AG10803 (cell line): ENCODE measurements at places on chromosomes 6 and 20.

DNA sequence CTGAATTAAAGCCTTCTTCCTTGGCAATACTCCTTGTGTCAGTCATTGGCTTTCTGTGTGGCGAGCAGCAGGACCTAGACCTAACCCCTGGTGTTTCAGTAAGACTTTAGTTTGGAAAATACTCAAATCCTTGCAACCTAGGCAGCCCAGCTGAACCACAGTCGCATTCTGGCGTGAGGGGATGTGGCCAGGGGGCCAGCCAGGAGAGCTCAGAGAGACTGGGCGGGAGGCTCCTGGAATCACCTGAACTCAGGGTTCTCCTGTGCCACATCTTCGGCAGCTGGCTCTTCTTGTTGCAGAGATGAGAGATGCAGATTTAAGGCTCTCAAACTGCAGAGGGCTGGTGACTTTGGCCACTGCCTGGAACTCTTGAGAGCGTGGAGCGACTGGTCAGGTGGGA is 102.7 kb downstream of the SYNDIG1 start:
- DNase-seq: no peak

DNA sequence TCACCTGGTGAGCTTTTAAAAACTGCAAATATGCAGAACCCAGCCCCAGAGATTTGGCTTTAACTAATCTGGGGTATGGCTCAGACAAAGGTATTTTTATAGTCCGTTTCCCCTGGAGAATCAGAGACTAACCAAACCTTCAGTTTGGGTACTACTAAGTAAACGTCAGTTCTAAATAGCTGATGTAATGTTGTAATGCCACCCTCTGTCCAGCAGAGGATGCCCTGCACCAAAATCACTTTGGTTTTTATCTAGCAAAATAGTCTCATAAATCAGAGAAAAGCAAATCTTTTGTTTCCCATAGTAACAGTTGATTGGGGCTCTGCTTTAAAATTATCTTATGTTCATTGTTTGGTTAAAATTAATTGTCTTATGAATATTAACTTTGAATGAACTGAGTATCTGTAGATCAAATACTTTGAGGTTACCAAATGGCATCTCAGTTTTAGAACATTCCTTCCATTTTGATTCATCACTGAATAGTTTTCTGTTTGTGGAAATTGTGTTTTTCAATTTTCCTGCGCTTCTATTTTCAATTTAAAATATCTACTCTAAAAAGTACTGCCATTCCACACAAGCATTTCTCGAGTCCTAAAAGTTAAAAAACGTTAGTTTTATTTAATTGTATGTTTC is 278.3 kb upstream of the PLCB4 start:
- DNase-seq: peak; percentile 53

DNA sequence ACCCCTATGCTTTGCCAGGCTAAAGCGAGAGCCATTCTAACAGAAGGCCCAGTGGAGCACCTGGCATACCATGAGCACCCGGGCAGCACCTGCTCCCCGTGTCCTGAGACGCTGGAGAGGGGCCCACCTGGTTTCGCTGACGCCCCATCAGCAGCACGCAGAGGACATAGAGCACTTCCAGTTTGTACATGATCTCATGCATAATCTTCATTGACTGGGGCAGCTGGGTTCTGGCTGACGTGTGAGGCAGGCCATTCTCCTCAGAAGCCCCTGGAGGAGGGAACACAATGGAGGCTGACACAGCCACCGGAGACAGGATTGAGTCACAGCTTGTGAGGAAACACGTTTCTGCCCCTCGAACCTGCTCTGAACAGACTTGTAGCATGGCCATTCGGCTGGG is 65.4 kb downstream of the MYH7B start:
- DNase-seq: no peak

DNA sequence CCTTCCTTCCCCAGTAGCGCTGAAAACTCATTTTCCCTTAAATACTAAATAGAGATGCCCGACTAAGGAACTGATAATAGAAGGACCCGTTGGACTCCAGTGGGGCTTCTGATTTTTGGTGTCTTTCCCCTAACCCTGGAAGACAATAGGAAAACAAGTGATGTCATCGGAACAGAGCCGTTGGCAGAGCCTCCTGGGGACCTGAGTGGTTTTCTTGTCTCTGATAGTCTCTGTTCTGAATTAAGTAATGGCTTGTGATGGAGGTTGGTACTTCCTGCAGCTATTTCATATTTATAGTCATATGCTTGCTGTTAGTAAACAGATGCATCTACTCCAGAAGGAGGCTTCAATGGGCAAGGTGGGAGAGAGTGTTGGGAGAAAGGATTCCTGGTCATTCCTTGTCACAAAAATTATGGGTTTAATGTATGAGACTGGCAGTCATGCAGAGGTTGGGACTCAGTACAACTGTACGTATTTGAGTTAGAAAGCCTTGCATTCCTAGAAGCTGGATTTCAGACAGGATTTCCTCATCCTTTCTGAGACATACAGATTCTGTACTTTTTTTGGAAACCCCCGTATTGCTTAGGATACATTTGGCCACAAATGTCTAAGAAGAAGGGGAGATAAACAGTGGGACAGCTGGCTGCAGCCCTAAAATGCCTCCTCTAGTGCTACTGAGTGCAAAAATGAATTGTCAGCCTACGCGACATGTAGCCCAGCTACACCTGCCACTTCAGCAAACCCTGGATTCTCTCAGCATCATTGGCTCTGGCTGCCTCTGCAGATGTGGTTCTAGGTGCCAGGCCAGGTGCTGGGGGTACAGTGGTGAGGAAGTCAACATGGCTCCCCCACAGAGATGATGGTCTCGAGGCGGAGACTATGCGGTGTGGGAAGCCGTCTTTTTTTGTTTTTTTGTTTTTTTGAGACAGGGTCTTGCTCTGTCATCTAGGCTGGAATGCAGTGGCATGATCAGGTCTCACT is 38.1 kb downstream of the CDS2 start:
- no peak for DNase-seq

DNA sequence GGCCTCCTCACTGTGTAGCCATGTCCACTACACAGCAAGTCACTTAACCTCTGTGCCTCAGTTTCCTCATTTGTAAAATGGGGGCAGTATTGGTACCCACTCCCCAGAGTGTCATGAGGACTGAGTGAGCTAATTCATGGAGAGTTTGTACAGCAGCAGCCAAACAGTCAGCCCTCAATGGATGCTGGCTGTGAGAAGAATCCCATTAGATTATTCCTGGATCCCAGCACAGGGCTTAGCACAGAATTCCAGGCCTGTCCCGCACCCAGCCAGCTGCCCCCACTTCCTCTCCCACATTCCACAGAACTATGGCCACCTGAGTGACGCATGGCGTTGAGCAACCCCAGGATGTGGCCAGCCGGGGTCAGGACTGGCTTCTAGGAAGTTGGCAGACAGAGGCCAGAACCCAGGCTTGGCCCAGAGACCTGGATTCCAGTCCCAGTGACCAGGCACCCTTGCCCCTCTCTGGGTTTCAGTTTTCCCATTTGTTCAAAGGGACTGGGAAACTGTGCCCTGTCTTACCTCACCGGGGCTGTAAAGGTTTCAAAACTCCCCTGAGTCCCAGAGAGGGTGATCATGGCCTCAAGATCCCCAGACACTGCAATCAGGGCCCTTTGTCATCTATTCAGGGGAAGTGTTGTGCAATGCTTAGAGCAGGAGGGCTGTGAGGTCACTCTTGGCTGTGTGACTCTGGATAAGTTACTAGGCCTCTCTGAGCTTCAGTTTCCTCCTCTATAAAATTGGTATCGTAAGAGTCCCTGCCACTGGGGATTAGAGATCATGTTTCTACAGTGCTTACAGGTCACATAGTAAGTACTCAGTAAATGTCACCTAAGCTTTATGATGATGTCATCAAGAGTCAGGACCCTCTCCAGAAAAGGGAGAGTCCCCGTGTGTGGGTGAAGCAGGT is 3.0 kb upstream of the TGM2 start:
- DNase-seq: peak; percentile 98

DNA sequence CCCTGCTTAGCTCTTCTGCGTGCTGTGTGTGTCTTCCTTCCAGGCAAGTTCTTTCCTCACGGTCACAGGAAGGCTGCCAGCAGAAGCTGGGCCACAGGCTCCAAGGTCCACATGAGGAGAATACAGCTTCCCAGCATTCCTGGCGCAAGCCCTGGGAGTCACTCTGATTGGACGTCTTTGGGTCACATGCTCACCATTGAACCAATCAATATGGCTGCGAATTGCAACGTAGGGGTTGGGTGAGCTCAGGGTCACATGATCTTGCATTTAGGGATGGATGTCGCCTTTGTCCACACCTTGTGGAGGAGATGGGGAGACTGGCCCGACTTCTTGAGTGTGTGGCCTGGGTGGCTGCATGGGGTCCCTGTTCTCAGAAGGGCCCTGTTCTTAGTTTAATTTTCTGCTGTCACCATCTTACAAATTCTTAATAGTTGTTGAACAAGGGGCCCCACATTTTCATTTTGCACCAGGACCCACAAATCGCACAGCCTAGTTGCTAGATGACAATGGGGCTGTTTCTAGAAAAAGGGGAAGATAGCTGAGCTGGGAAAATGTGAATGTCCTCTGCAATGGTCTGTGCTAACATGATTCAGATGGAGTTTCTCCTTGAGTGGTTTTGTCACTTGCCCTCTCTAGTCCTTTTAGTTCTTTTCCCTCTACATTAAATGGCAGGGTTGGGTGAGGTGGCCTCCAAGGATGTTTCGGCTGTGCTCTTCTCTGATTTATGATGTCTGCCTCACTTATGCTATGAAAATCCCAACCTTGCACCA is 149.6 kb downstream of the CDH26 start:
- DNase-seq: no peak

DNA sequence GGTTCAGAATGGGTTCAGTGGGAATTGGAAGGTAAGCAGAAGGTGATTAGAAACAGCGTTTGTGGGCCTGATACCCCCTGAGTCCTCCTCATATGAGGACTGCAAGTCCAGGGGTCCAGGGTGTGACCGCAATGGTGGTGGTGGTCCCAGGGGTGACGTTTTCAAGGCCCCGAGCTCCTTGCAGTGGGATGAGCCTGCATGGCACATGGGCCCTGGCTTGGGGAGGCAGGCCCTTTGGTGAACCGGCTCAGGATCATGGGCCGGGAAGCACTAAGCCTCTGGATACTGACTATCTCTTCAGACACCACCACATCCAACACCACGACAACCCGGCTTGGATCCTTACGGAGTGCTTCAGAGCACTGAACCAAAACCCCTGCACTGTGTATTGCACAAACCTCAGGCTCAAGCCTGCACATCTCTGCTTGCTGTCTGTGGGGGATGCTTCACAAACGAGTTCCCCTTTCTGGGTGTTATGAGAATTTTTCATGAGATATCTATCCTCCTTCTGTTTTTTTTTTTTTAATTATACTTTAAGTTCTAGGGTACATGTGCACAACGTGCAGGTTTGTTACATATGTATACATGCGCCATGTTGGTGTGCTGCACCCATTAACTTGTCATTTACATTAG is 67.9 kb downstream of the STK35 start:
- no peak for DNase-seq

GRCh38 chr6:136728033-136728939 is 64.0 kb downstream of the MAP3K5 start:
- no peak for DNase-seq

- peak; percentile 75 for DNase-seq
Measured at GRCh38 chr20:52972190-52972937, at the start of gene TSHZ2. Gene TSHZ2 (plus strand): TSS chr20:52972358. CDS start chr20:52973294, 936 bp downstream.

DNA sequence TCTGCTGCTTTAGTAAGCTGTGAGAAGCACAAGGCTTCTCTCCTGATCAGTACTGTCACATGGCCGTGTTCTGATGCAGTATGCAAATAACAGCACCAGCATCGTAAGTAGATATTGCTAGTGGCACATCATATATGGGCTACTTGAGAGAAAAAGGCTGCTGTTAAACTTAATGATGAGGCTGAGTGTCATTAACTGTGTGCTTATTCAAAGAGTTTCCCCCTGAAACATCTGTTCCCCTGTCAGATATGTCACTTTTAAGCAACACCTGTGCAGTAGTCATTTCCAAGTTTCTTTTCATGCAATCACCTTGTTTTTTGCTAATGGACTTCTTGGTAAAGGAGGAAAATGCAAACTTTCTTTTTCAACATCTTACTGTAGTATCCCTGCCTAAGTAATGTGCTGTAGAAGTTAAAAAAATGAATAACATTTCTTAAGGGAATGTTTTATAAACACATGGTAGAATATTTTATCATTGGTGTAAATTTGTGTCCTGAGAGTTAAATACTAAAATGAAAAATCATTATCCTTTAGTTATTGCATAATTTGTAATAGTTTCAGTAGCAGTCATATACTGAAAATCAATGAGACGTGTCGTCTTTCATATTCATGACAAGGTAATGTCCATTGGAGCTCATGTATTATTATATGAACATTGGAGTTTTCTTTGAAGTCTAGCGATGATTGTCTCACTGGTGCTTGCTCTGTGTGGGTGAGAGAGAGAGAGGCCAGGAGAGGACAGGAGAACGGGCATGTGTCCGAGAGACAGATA is 366.3 kb downstream of the CDKAL1 start:
- no peak for DNase-seq

- no peak for DNase-seq
Measured at GRCh38 chr20:45340236-45340847, 7.9 kb downstream of the SDC4 start.

- no peak for DNase-seq
Measured at GRCh38 chr6:168660400-168660945, 219.5 kb downstream of the SMOC2 start.

- no peak for DNase-seq
Measured at GRCh38 chr6:34568341-34569201, 12.4 kb upstream of the SPDEF start.

GRCh38 chr20:4813863-4814695 is 92.4 kb downstream of the PRND start:
- DNase-seq: no peak

DNA sequence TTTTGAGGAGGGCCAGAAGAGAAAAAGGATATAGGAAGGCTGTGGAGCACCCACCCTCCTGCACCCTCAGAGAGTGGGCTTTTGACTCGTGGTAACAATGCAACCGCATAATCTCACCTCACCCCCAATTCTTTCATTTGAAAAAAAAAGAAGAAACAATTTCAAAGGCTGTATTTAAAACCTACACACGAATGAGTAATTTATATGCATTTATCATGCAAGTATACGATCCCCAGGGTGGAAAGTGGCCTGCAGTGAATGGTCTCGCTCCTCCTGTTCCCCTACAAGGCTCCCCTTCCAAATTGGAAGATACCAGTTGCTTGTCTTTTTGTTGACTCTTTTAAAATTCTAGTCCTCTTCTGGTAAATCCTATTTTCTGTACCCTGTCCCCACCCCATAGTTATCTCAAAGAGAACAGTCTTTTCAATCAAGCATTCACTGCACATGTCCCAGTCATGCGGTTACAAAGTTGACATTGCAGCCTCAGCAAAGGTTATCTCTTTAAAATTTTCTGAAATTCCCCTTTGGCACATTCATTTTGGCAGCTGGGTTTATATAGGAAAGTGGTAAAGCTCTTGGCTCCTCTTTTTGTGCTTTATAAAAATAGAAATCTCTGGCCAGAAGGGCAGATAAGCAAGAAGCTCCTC is 110.6 kb downstream of the ARID1B start:
- DNase-seq: no peak

- DNase-seq: no peak
Measured at GRCh38 chr20:17497821-17498580, 33.2 kb downstream of the BFSP1 start.

- peak; percentile 5 for DNase-seq
Measured at GRCh38 chr20:41854765-41855164, 236.6 kb upstream of the CHD6 start.
